ENCODE measurements at places on chromosomes 4 and X. TPM values are rescaled to one million over a fixed set of nuclear protein-coding genes. Genes with fewer than 3 reads are reported as not detected.

ASMT gene
- not detected for total RNA-seq

GRCh38 chr4:188455062-188455752 is 316.0 kb downstream of the TRIML1 start:
- peak; percentile 71 for DNase-seq

DNA sequence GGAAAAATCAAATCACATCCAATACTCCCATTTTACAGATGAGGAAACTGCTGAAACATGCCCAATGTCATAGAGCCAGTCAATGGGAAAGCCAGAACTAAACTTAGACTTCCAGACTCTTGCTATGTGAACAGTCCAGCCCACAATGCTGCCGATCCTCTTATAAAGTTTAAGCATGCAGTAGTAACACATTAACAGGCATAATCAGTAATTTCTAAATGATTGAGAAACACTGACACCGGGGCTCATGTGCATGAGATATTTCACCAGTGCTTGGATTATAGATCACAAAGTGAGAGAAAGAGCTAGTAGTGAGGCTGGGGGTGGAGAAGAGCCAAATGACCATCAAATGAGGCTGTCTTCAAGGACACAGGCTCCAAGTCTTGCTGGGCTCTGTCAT is 2.5 kb downstream of the BDH2 start:
- no peak for DNase-seq

DNA sequence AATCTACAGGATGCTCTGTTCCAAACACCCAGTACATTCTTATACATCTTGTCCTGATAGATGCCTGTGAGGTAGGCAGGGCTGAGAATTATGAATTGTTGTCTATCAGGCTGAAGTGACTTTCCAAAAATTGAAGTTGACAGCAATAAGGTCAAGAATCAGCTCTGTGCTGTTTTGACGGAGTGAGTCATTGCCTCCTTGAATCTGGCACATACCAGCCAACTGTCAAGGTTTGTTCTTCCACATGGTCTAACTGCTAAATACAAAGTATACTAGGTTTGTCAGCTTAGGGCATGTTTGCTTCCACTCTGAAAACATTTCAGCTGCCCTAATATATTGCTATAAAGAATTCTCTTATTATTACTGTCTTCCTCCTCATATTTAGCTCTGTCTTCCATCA is 32.3 kb downstream of the SH3RF1 start:
- peak; percentile 79 for DNase-seq

DNA sequence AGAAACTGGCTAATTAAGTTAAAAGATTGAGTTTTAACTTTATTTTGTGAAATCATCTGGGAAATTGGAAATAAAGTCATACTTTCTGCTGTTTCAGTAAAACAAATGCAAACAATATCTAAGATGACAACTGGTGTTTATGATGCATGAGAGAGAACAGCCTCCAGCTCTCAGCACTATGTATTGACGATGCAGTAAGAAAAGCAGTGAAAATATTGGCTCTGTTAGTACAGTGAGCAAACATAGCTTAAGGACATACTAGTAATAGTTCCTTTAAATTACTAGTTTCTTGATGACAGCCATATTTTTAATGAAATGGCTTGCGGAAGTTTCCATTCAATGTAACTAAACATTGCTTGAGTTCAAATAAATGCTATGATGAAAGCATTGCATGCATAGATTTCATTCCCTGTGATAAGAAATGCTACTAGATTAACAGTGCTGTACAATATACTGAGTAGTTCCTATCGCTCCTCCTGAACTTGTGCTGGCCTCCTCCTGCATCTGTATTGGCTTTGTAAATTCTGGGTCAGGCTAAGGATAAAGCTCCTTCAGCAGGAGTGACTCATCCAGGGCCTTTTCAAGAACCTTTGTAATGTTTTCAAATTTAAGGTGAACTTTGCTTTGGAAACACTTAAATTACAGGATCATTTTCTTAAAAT is 11.6 kb downstream of the ARHGAP24 start:
- DNase-seq = peak; percentile 69

TIGD2 gene
- total RNA-seq = 11.9 TPM
